ENCODE measurements at places on chromosomes 11 and 22.

GRCh38 chr22:41564563-41564962 lies 3.8 kb downstream of the CSDC2 start:
- DNase-seq: no peak

- DNase-seq: no peak
Observed at GRCh38 chr11:131193031-131193501, 177.3 kb upstream of the NTM start.

- peak; percentile 54 for DNase-seq
Observed at GRCh38 chr11:120336641-120337354, 585 bp downstream of the ARHGEF12 start.

- DNase-seq: no peak
Observed at GRCh38 chr22:20433191-20433590, 4.4 kb downstream of the SCARF2 start.

GRCh38 chr11:22234743-22235142 lies 41.9 kb downstream of the ANO5 start:
- no peak for DNase-seq

GRCh38 chr11:17779861-17780594 lies 45.4 kb downstream of the KCNC1 start:
- no peak for DNase-seq

DNA sequence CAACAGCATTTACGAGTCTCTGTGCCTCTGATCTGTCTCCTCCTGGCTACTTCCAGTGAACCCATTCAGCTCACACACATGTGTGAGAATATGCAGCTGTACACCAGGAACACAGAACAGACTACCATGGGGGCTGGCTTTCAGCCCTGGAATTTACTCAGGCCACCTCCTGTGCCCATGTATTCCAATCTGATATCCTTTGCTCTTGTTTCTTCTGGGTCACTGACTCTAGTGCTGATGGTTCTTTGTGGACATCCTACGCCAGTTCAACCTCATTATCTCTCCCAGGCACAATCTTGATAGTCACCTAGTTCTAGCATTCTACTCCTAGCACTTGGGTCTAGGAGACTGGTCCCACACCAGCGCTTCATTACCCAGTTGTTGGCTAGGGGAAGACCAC lies 23.0 kb upstream of the ZC3H12C start:
- DNase-seq: no peak

- DNase-seq: no peak
Observed at GRCh38 chr11:78706551-78706950, 131.9 kb upstream of the NARS2 start.

- DNase-seq: no peak
Observed at GRCh38 chr11:67315325-67315909, 12.1 kb downstream of the SSH3 start.

DNA sequence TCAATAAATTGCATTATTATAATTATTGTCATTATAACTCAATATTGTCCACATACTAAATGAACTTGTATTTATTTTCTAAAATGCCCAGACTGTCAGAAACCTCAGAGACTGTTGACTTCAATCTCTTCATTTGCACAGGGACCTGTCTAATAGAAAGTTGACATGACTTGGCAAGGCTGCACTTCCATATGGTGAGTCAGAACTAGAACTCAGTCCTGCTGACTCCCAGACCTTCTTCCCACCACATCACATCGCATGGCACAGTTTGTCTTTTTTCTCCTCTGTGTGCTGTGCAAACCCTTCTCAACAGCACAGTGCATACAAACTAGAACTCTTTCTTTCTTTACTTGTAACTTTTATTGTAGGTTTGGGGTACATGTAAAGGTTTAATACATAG lies 215.1 kb upstream of the BLID start:
- no peak for DNase-seq

- DNase-seq: no peak
Observed at GRCh38 chr11:76041208-76041607, 165.1 kb downstream of the WNT11 start.

DNA sequence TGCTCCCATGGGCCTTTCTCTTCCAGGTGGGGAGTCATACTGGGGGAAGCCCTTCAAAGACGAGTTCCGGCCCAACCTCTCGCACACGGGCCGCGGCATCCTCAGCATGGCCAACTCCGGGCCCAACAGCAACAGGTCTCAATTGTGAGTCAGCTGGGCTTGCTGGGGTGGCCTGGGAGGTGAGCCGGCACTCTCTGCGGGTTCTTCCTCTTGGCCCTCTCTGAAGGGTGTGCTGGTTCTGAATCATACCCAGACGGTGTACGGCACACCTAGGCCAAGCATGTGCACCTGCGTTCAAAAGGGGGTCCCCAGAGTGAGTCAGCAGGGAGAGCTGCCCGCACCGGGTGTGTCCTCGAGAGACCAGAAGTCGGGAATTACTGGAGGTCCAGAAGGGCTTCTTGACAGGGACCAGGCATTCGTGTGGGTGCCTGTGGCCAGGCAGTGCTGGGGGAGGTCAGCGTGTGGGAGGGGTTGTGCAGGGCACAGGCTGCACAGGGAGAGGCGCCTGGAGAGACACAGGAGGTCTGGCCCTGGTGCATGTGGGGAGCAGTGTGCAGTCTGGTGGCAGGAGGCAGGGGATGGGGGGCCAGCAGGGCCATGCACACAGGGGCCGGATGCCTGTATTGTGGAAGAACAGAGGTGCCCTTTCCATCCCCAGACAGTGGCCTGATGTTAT lies 23.0 kb downstream of the PPIL2 start:
- no peak for DNase-seq

DNA sequence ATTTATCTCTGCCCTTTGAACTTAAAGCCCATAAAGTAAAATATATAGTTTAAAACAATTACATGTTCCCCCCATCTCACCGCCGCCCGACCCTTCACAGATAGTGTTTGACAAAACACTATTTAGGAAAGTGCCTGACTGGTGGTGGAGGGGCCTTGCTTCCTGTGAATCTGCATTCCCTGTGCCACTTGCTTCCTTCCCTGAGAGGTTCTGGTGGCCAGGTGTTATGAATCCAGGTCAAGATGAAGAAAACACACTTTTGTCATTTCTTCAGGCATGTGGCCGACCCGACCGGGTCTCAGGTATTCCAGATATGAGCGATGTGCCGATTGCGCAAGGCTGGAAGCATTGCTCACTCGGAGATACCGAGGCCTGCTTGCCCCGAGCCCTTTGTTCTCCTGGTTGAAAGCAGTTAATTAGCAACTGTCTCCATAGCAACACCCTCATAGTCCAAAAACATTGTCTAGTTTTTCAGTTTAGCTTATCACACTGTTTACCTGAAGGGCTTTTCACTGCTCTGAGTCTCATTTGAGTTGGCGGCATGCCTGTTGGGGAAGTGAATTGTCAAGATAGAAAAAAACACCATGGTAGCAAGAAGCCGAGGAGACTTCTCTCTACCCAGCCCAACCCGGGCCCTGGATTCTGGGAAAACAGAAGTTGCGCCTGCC lies 128.3 kb downstream of the TEAD1 start:
- DNase-seq: no peak

DNA sequence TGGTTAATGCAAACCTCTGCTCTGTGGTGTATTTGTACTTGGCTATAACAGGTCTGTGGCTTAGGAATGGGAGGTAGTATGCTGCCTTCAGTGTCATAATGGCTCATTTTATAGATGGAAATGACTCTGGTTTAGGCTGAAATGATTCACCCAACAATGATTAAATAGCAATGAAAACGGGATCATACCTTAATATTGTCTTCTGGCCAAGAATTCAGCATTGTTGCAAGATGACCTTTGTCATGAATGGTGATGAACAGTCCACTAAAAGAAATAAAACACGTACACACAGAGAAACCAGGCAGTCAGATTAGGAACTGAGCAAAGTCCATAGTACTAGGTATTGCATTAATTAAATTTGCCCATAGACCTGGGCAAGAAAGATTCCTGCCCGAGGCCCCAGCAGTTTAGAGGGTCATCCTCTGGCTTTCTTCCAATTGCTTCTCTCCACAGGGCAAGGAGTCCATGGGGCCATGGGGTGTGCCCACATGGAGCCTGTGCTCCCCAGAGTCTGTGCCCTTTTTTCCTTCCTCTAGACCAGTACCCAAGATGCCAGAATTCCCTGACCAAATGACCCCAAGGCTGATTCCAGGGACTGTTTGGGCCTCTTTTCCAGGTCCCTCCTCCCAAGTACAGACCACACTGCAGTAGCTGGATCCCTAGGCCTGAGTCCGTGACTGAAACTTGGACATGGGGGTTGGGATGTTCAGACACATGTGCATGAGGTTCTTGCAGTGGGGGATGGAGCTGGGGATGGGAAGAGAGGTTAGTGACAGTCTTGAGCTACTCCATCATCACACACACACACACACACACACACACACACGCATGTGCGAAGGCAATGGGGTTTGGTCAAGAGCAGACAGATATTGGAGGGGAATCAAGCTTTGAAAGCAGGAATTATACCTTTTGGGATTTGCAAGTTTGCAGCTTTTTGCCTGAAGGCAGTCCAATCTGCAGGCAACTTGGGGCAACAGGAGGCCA lies 134.2 kb downstream of the CCDC81 start:
- no peak for DNase-seq

DNA sequence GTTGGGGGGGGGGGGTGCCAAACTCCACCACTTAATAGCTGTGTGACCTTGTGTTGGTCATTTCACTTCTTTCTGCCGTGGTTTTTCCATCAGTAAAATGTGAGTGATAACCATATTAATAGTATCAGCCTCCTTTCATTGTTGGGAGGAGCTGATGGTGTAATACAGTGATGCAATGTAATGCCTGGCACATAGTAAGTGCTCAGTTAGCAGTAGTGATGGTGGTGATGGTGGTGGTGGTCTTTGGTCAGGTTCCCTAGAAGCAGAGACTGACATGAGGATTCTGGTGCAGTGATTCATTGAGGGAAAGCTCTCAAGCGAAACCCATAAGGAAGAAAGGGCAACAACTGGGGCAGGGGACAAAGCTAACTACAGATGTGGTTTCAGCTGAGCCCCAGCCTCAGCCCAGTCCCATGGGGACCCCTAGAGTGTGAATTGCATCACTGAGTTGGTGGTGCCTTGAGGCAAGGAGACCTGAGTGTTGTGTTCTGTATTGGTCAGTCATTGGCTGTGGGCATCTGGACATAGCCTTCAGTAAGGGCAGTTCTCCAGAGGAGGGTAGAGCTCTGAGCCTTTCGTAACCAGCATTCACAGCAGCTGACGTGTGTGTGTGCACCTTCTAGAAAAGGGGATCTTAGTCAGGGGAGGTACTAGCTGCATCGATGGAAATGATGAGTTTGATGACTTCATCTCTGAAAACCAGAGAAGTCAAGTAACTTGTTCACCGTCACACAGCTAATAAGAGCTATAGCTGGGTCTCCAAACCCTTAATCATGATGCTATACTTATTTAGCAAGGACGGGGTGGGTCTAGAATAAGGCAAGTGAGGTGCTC lies 93.6 kb upstream of the CRYBB3 start:
- DNase-seq: no peak

- DNase-seq: no peak
Observed at GRCh38 chr22:49152127-49152938, 675.3 kb downstream of the BRD1 start.

GRCh38 chr22:33126881-33127280 lies 68.7 kb upstream of the SYN3 start:
- no peak for DNase-seq

DNA sequence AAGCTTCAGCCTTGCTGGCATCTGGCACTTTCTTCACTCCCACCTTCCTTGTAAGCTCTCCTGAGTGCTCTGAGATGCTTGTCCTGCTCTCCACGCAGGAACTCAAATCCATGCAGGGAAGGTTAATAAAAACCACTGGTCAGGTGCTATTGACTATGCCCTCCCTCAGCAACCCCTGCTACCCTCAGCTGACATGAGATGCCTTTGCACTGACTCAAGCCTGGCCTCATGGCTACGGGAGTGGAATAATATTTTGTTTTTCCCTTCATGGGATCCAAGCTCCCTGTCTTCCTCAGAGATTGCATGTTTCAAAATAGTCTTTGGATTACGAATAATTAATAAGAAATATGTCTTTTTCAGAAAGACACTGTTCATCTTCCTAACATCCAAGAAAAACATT lies 31.7 kb upstream of the ABCC8 start:
- no peak for DNase-seq

GRCh38 chr11:69915151-69915500 lies 95.9 kb upstream of the FGF3 start:
- DNase-seq: no peak

DNA sequence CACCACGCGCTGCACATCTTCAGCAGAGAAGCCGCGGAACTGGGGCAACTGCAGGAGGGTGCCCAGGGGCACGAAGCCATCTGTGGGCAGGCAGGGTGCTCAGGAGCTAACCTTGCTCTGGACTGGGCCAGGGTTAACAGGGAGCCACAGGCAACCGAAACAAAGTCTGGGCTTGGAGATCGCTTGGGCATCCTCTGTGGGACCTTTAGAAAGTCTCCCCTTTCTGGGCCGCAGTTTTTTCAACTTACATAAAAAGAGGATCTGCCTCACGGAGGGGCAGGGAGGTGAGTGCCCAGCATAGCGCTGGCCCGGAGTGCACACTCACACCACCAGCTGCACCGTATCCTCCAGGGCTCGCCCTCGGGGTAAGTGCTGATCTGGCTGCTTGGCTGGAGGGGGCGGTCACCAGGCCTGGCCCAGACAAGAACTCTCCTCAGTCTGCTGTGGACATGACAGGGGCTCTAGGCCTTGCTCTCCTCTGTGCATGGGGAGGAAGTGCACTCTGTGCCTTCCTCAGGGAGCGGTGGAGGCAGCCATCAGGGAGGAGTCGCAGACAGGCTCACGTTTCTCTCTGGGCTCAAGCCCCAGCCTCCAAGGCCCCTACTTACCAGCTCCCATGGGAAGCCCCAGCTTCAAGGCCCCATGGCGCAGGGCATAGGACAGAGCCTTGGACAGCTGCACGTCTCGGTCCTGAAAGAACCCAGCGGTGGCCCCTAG lies 937 bp downstream of the TRPT1 start:
- no peak for DNase-seq

- DNase-seq: no peak
Observed at GRCh38 chr22:47322854-47323253, 560.4 kb downstream of the TBC1D22A start.

GRCh38 chr11:41522391-41522790 lies 62.9 kb upstream of the LRRC4C start:
- DNase-seq: no peak

DNA sequence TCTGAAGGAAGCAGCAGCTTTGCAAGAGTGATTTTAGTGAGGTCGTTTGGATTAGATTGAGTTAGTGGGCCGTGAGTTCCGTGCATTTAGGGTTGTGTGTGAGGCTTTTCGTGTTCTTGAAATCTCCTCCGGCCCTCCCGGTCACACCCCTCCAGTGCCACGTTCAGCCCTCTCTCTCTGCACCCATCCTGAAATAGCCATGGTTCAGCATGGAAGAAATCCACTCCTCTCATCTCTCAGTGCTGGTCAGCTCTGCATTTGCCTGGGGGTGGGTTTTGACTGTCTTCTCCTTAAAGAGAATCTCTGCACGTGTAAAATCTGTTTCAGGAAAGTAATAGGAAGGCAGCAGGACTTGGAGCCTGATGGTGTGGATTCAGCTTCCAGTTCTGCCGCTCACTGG lies 19.8 kb downstream of the BARX2 start:
- DNase-seq: no peak

GRCh38 chr11:124511745-124512144 lies 31.7 kb downstream of the OR8B12 start:
- no peak for DNase-seq

- DNase-seq: no peak
Observed at GRCh38 chr11:83044958-83045712, 26.6 kb downstream of the RAB30 start.

GRCh38 chr11:526192-526591 lies 9.2 kb downstream of the HRAS start:
- DNase-seq: no peak

Measured in stimulated activated naive CD8-positive, alpha-beta T cell treated with anti-CD3 and anti-CD28 coated beads, Interleukin-15, Interleukin-2, amounts not matched to agents 100 U/mL and 50 U/mL, for 24 hours (primary cell).